Fibroblast of upper back skin (primary cell): ENCODE measurements at places on chromosomes 5 and 9.

DNA sequence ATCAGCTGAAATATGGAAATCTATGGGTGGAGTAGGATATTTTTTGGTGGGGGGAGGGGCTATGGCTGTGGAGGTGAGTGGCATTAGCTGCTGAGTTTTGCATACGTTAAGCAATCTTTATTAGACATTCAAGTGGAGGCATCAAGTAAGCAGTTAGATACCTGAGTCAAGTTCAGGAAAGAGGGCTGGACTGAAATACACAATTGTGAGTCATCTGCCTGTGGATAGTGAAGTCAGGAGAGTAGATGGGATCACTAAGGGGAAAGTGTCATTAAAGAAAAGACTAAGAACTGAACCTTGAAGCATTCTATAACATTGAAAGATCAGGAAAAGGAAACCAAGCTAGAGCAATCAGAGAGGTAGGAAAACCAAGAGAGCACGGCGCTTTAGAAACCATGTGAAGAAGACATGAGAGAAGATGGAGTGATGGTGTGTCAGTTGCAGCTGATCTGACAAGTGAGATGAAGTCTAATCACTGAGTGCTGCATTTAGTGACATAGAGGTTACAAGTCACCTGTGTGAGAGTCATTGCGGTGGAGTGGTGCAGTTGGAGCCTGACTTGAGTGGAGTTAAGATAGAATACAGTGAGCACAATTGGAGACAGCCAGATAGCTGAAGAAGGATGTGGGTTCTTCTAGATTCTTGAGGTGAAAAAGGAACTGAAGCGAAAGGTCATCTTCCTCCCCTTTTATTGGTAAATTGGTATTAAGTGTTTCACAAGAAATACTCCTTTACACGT, 88.7 kb downstream of the PIP5K1B start:
- no peak for DNase-seq

DNA sequence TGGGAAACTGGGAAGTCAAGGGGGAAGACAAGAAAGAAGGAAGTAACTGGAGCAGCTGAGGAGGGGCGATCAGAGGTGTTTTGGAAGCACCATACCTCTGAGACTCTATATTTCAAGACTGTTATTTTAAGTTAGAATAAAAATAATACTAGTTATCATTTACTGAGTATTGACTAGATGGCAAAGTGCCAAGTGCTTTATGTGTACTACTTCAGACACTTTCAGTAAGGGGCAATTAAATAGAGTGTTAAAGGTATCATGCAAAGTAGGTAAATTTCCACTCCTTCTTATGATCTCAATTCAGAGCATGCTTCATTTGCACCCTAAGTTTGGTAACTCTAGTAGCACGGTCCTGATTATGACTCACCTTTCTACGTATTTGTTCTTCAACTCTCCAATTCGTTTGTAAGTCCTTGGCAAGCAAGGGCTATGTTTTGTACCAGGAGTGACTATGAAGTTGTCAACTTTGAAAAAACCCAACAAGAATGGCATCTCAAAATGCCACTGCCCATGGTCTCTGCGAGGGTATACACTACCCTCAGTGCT, 152.4 kb upstream of the RAPGEF1 start:
- DNase-seq: no peak

DNA sequence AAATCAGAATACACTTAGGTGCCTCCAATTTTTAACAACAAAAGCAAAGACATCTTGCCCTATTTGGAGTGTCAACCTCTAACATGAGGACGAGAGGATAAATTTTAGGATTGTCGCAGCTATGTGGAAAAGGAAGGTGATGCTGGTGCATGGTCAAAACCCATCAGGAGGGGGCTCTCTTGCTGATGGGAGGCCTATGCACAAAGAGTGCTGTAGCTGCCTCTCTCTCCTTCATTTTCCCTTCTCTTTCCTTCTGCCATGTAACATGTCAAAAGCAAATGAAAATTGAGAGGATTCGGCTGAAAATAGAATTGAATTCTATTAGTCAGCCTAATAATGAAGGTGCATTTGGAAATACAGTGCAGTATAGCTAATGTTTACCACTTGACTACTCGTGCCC, 578.7 kb upstream of the ZNF462 start:
- DNase-seq: peak; percentile 17

DNA sequence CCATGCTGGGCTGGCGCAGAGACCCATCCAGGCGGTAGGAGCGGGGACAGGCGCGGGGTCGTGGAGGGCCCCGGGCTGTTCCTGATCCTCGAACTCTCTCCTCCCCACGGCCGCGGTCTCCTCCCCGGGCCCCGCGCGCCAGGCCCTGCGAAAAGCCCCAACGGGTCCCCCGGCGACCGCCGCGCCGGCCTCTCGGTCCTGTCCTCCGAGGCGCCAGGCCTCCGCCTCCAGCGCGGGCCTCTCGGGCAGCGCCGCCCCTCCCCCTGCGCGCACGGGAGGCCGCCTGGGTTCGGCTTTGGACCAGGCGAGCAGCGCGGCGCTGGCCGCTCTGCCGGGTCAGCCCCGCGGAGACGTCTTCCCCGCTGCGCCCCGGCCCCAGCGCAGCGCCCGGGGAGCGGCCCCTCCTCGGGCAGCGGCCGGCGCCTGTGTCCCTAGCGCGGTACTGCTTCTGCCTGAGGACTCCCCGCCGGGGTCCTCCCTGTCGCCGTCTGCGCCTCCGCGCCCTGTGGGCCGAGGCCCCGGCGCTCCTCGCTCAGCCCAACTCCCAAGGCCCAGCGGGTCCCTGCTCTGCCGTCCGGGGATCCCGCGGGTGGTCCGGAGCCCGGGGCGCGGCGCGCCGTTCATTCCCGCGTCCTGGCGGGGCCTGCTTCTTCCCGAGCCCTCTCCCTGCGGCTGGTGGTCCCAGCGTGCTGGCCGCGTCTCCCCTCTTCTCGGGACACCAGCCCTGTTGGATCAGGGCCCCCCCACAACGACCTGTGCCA, 13.4 kb downstream of the COL23A1 start:
- DNase-seq: no peak

DNA sequence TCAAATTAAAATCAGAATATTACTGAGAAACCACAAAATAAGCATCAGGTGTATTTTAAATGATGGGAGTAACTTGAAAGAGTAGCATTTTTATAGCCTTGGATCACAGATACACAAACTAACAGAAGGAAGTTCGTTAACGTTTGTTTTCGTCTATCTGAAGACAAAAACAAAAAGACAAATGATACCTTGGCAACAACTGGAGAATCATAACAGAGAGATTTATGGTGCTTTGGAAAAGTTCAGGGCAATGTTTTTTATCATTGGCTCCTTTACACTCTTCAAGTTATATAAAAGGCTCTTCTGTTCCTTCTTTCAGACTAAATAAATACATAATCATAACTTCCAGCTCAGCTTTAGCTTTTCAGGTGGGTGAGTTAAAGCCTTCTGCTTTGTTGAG, 128.1 kb upstream of the VLDLR start:
- DNase-seq: no peak

- no peak for DNase-seq
These were observed 4.3 kb upstream of the FAT2 start for GRCh38 chr5:151595411-151595826.

DNA sequence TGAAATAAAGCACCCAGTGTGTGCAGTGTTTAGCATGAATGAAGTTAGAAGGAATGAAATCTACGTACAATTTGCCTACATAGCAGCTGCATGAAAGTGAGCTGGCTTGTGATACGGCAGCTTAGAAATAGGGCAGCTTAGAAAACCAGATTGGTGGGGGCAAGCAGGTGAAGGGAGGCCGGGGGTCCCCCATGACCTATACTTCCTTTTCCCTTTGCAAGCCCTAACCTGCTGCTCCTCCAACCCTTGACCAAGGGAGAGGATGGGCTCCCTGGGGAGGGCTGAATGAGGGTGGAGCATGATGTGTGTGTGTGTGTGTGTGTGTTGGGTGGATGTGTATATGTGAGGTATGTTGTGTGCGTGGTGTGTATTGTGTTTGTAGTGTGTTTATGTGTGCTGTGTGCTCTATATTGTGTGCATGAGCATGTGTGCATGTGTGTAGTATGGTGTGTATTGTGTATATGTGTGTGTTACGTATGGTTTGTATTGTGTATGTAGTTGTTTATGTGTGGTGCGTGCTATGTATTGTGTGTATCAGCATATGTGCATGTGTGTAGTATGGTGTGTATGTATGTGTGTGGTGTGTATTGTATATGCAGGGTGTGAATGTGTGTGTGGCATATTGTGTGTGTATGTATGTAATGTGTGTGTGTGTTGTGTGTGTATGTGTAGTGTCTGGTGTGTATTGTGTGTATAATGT, 72.1 kb downstream of the TENT4A start:
- DNase-seq: no peak

DNA sequence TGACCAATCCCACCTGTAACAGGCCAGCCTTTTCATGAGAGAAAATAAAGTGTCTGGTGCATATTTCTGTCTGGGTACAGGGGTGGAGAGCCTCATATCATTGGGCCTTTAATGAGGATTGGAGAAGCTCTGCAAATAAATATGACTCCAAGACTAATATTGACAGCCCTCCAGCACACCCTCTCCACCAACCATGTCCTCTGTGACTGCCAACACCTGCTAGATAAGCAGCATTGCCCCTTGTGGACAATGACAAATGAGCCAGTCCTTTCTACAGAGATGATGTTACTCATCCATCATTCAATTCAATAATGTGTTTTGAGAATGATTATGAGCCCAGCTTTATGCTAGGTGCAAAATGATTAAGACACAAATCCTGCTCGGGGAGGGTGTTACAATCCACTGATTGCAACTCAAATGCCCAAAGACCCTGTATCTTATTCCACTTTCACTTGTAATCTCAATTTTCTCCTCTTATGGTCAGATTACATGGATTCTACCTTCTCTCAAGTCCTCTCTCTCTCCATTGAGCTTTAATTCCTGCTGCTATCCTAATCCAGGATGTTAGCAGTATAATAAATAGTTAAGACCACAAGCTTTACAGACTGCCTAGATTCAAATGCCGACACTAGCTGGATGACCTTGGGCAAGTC, 2.1 kb upstream of the GFRA3 start:
- no peak for DNase-seq
